ENCODE measurements at places on chromosomes 6 and 20.

DNA sequence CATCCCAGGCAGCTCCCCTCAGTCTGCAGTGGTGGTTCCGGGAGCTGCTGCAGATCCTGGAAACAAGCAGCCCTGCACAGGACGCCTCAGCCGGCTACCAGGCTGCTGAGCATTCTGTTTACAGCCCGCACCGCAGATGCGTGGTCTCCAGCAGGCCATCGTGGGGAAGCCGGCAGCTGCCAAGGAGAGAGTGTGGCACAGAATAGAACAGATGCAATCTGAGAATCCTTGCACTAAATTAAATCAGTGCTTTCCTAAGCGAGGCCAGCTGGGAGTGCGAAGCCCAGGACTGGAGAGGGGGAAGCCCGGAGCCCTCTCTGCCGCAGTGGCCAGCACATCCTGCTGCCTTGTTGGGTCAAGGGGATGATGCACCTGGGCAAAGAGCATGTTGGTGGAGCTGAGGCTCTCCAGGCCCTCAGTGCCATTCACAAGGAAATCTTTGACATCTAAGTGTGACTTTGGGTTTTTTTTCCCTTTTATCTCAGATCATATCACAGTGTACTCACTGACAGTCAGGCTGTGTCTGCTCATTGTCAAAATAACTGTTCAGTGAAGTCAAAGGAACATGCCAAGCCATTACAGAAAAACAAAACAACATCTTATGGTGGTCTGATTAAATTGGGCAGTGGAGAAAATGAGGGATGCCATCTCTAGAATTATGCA lies 118.1 kb downstream of the SYNDIG1 start:
- DNase-seq: no peak

GRCh38 chr20:23601715-23602114 lies 4.0 kb downstream of the CST9 start:
- DNase-seq: no peak

- no peak for DNase-seq
Measured at GRCh38 chr20:43909720-43910119, 4.9 kb upstream of the TOX2 start.

GRCh38 chr6:45563844-45564243 lies 186.1 kb upstream of the SUPT3H start:
- DNase-seq: no peak

- DNase-seq: no peak
Measured at GRCh38 chr6:2938004-2938631, 33.2 kb downstream of the SERPINB6 start.

DNA sequence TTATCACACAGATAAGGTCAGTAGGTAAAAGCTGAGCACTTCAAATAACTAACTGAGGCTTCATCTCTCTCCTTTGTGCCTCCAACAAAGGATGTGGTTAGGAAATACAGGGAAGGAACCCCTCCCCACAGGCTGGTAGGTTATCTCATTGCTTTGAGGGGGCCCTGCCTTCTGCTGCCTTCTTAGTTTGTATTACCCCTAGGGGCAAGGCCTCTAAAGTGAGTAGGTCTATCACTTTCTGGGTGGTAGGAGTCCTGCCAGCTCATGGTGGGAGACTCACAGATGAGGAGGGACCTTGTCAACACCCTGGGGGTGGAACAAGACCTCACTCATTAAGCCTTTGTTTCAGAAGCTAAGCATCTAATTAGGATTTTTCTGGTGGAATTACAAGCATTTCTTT lies 34.6 kb downstream of the EDN1 start:
- DNase-seq: no peak

GRCh38 chr6:96066376-96066775 lies 50.6 kb downstream of the FUT9 start:
- no peak for DNase-seq
